ENCODE measurements at places on chromosomes 7 and 10.
A peak's percentile ranks its signal among the peaks of the same experiment; 100 is the strongest.

GRCh38 chr7:10034843-10035556 lies 938.7 kb upstream of the PHF14 start:
- no peak for DNase-seq

DNA sequence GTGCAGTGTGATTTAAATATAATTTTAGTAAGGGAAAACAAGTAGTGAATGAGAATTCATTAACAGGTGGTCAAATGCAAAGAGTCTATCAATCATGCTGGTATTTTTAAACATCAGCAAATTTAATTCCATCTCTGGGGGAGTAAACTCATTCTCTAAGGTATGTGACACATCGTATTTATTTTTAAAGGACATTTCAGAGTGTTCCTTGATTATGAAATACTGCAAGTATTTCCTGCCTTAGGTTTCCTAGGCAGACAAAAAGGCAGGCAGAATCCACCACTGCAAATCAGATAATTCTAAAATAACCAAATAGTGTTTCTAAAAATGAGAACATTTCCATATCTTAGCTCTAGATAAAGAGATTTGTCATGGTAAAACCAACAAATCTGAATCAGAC lies 193.8 kb downstream of the LRRTM3 start:
- DNase-seq = no peak

- no peak for DNase-seq
Observed at GRCh38 chr10:77801474-77802161, 124.9 kb downstream of the DLG5 start.

- no peak for DNase-seq
Observed at GRCh38 chr7:32264702-32265284, 194.6 kb upstream of the PDE1C start.

GRCh38 chr10:75100764-75101291 lies 10.6 kb upstream of the SAMD8 start:
- DNase-seq = no peak

- no peak for DNase-seq
Observed at GRCh38 chr7:51789489-51789888, 472.9 kb upstream of the COBL start.

DNA sequence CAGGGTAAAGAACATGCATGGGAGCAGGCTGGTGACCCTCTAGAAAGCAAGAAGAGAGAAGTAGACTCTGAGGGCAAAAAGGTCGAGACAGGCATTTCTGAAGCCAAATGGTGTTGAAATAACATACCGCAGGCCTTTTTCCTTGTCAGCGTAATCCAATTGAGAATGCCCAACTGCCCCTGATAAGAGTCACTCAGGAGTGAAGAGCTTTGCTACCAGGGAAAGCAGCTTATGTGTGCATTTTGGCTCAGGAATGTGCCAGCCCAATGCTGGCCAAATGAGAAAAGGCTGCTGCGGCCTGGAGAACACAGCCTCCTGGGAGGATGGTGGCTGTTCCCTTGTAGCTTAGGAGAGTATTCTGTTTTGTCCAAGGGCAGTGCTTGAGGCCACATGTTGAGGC lies 61.4 kb upstream of the NFKB2 start:
- DNase-seq = no peak

DNA sequence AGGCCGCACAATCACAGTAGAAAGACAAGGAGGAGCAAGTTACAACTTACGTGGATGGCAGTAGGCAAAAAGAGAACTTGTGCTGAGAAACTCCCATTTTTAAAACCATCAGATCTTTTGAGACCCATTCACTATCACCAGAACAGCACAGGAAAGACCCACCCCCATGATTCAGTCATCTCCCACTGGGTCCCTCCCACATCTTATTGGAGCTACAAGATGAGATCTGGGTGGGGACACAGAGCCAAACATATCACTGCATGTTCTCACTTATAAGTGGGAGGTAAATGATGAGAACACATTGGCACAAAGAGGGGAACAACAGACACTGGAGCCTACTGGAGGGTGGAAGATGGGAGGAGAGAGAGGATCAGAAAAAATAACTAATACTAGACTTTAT lies 32.4 kb downstream of the NOLC1 start:
- DNase-seq = peak; percentile 19

DNA sequence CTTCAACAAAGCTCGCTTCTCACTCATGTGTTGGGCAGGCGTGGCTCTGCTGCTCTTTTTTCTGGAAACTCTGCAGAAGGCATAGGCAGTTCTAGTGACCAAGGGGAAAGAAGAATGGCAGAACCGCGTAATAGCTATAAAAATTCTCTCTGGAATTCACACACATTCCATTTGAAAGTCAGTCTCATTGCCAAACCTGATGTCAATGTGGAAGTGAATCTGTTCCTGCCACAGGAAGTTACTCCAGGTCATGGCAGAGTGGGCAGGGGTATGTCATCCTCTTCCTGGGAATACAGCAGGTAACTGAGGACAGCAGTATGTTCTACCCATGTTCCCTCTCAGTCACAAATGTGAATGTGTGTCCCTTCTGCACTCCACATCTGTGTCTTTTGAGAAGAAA lies 8.2 kb upstream of the PAXIP1 start:
- DNase-seq = no peak

DNA sequence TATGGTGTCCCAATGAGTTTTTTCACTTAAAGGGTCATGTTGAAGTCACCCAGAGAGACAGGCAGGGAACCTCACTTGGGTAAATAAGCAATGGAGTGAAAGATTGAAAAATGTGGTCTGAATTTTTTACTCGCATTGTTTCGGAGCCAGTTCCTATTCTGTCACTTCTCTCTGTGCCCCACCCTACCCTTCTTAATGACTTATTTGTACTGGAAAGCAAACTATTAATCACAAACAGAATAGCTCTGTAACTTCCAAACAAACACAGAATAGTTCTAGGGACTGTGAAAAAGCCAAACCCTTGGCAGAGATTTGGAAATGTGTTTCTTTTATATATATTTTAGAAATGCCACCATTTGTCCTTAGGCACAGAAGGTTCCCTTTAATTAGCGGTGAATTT lies 76.0 kb downstream of the LRMDA start:
- DNase-seq = no peak

DNA sequence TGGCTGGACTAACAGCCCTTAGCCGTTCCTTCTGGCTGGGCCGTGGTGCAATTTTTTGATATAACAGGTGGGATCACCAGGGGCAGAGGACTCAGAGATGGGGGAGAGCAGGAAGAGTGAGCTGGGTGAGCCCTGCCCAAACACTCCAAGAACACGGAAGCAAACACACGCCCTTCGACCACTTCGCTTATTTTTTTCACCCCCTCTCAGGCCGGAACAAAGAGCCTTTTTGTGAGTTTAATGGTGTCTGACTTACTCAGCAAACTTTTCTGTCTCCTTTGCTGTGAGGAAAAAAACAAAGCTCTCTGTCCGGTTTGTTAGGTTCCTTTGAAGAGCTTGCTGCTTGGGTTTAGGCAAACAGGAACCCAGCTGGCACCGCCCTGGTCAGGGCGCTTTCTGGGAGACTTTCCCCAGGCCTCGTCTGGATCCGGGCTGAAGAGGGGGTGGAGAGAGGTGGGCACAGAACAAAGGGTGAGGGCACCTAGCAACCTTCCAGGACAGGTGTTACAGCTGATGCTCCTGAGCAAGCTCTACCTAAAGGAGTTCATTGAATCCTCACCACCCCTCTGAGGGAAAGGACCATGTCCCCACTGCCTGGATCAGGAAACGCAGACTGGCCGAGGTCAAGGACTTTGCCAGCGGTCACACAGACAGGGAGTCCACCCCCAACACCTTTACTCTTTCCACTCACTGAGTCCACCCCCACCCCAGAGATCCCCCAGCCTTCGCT lies 23.3 kb downstream of the CALML3 start:
- no peak for DNase-seq

DNA sequence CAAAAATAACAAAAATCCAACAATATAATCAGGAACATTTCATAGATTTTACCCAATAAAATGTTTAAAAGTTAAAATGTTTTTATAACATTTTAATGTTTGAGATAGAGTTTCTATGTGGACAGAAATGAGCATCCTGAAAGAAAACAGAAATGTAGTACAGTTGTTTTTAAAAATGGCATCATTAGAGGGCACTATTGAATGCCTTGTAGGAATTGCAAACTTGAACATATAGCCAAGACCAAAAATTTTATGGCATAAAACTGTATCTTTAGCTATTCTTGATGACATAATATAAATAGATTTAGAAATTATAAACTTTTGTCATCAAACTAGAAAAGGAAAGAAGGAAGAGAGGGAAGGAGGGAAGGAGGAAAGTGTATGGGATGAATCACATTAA lies 1372.7 kb downstream of the GATA3 start:
- DNase-seq = no peak

- DNase-seq = no peak
Observed at GRCh38 chr7:55537458-55537990, 34.8 kb downstream of the VOPP1 start.

- no peak for DNase-seq
Observed at GRCh38 chr7:44944821-44945220, 34.0 kb downstream of the MYO1G start.

GRCh38 chr10:47339759-47340607 lies 8.2 kb upstream of the RBP3 start:
- DNase-seq = no peak

- no peak for DNase-seq
Observed at GRCh38 chr7:142671506-142671905, 77.8 kb upstream of the PRSS1 start.

DNA sequence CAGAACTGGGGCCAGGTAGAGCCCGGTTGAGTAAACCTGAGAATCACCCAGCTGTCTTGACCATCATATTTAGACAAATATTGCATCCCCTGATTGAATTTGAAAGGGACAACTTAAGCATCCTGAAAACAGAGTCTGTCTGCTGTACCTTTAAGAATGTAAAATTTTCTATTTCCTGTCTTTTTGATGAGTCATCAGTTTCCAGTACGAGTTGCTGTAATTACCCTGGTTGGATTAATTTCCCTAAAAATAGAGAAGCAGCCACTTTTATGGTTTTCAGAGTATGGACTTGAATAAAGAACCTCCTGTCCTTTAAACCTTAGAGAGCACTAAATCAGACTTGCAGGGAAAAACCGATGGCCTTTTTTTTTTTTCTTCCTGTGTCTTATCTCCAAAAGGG lies 164.6 kb upstream of the SH2B2 start:
- DNase-seq = no peak

DNA sequence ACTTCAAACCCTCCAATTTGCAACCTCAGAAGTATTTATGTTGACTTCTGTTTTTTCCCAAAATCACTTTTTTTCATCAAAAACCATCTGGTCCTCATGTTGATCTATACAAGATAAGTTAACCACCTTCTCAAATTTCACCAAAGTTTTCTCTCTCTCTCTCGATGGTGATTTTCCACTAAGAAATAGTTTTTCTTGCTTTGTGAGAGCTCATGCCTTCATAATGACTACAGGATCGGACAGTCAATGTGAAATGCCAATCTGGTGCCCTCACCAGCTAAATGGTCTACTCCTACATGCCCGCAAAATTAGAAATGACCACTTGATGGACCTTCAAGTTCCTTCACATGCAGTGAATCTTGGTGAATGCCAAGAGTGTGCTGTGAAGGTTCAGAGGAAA lies 40.4 kb downstream of the CNNM1 start:
- no peak for DNase-seq

GRCh38 chr7:157609932-157610640 lies 273.3 kb downstream of the DNAJB6 start:
- DNase-seq = no peak

DNA sequence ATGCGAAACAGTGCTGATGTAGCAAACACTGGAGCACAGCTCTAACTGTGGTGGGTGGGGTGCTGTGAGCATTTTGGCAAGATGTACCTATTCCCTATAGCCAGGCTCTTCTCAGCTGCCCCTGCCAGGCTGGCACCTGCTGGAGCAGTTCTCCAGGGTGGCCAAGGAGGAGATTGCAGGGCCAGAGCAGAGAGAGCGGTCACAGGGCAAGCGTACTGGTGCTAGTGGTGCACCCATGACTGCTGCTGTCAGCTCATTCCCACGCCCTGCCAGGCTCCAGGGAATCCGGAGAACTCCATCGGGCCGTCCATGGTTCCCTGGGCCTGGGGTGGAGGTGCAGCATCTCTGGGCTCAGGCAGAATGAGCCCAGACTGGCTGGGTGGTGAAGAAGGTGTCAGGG lies 2.1 kb downstream of the COL13A1 start:
- no peak for DNase-seq

Measured in Ammon's horn (tissue), 1 donor.